ENCODE measurements at places on chromosomes 2 and 18. TPM values are rescaled to one million over a fixed set of nuclear protein-coding genes. Genes with fewer than 3 reads are reported as not detected.

EDAR gene
- total RNA-seq: 0.05 TPM

RFTN2 gene
- 1.1 TPM for total RNA-seq

GRCh38 chr2:143706354-143706753 lies 577.1 kb downstream of the ARHGAP15 start:
- H3K27me3 ChIP-seq: no peaks in the 10 kb centered on the region
- H3K27ac ChIP-seq: no peak overlapping the region
- no peak overlapping the region for H3K4me3 ChIP-seq
- no peak for DNase-seq

- no peaks in the 10 kb centered on the region for H3K27me3 ChIP-seq
- no peak for DNase-seq
- H3K36me3 ChIP-seq: peaks cover 2% of the 10 kb centered on the region
Measured at GRCh38 chr2:9336576-9337314, 86.6 kb downstream of the ITGB1BP1 start.

GRCh38 chr18:27094621-27095020 lies 90.5 kb downstream of the CHST9 start:
- no peaks in the 10 kb centered on the region for H3K27me3 ChIP-seq
- no peak for DNase-seq
- no peak overlapping the region for H3K27ac ChIP-seq
- H3K36me3 ChIP-seq: peaks cover 57% of the 10 kb centered on the region
- H3K4me3 ChIP-seq: no peak overlapping the region

- DNase-seq: no peak
- no peaks in the 10 kb centered on the region for H3K36me3 ChIP-seq
- no peaks in the 10 kb centered on the region for H3K4me1 ChIP-seq
Measured at GRCh38 chr2:2889646-2890045, 488.0 kb downstream of the EIPR1 start.

- no peaks in the 10 kb centered on the region for H3K36me3 ChIP-seq
- no peak for DNase-seq
- H3K4me1 ChIP-seq: no peaks in the 10 kb centered on the region
- no peak overlapping the region for H3K27ac ChIP-seq
- no peaks in the 10 kb centered on the region for H3K27me3 ChIP-seq
Measured at GRCh38 chr18:22423878-22424564, 6.3 kb upstream of the CTAGE1 start.

DNA sequence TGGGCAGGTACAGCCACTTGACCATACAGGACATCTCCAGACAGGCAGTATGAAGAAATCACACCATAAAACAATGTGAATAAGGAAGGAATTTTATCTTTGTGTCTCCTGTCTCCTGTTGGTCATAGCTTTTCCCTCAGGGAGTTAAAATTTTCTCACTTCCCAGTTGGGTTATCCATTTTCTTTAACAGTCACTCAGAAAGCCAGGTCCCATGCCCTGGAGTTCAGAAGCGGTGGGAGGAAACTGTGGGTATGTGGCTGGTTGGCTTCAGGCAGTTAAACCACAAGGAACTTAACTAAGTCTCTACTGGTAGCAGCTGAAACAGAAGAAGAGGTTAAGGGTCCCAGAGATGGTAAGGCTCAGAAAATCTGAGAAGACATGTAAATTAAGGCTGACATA lies 6.5 kb upstream of the SMAD2 start:
- no peak overlapping the region for H3K4me3 ChIP-seq
- H3K36me3 ChIP-seq: no peaks in the 10 kb centered on the region
- peaks cover 19% of the 10 kb centered on the region for H3K4me1 ChIP-seq
- DNase-seq: no peak
- H3K27ac ChIP-seq: no peak overlapping the region
